Fibroblast of skin of scalp (primary cell): ENCODE measurements at places on chromosomes 7 and 10.

GRCh38 chr7:14021069-14021468 lies 31.6 kb upstream of the ETV1 start:
- peak; percentile 7 for DNase-seq

DNA sequence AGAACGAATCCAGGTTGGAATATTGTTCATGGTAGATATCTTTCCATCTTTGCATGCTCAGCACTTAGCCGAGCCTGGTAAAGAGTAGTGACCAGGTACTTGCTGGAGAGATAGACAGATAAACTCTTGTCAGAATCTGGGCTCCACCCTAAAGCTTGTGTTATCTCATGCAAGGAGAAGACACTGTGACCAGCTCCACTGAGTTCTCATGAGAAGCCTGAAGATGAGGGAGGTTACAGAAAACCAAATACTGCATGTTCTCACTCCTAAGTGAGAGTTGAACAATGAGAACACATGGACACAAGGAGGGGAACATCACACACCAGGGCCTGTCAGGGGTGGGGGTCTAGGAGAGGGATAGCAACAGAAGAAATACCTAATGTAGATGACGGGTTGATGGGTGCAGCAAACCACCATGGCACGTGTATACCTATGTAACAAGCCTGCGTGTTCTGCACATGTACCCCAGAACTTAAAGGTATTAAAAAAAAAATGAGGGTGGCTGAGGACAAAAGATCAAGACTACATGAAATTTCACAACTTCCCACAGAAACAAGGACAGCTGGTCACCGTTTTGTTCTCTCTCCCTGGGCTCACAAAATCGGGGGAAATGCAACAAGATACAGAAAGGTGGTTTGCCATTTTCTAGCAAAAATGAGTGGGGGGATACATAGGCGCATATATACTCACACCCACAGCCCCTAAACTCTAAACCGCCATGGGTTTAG lies 17.4 kb downstream of the DLG5 start:
- DNase-seq = no peak

- no peak for DNase-seq
Observed at GRCh38 chr7:85025312-85025756, 161.5 kb downstream of the SEMA3D start.

- no peak for DNase-seq
Observed at GRCh38 chr7:130395421-130395820, 15.1 kb downstream of the CPA1 start.

DNA sequence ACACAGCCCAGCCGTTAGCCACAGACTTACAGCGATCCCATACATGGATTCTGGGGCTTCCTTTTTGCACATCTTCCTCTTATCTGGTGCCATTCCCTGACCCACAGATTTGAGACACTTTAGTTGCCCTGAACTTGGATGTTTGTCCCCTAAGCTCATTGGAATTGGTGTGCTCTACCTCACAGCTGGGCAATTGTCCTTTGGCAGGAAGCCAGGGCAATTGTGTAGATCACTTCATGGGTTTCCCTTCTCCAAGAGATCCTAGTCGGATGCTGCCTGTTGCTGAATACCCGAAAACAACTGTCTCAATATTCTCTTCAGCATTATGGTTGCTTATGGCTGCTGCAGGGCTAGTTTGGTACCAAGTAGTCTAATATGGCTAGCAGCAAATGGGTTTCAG lies 470.7 kb upstream of the MKI67 start:
- no peak for DNase-seq

GRCh38 chr10:71252220-71252619 lies 39.9 kb downstream of the UNC5B start:
- no peak for DNase-seq

GRCh38 chr10:80131499-80131901 lies 1.0 kb upstream of the PLAC9 start:
- DNase-seq = peak; percentile 45
